Spinal cord (tissue), 10 donors: ENCODE measurements at places on chromosomes 2 and 18. TPM values are rescaled to one million over a fixed set of nuclear protein-coding genes. Genes with fewer than 3 reads are reported as not detected.

The PUS10 gene
- 4.3 TPM for polyA plus RNA-seq

The SGPP2 gene
- polyA plus RNA-seq, result 4.4 TPM

The NOSTRIN gene
- polyA plus RNA-seq, result 16.0 TPM

The MARCO gene
- polyA plus RNA-seq, result 0.29 TPM

The CCBE1 gene
- polyA plus RNA-seq, result 1.8 TPM

- no peaks in the 10 kb centered on the region for H3K27me3 ChIP-seq
- H3K4me3 ChIP-seq, result no peak overlapping the region
- H3K27ac ChIP-seq, result no peak overlapping the region
- no peaks in the 10 kb centered on the region for H3K4me1 ChIP-seq
- DNase-seq, result no peak
Observed at GRCh38 chr2:40395169-40396073, 56.5 kb downstream of the SLC8A1 start.

DNA sequence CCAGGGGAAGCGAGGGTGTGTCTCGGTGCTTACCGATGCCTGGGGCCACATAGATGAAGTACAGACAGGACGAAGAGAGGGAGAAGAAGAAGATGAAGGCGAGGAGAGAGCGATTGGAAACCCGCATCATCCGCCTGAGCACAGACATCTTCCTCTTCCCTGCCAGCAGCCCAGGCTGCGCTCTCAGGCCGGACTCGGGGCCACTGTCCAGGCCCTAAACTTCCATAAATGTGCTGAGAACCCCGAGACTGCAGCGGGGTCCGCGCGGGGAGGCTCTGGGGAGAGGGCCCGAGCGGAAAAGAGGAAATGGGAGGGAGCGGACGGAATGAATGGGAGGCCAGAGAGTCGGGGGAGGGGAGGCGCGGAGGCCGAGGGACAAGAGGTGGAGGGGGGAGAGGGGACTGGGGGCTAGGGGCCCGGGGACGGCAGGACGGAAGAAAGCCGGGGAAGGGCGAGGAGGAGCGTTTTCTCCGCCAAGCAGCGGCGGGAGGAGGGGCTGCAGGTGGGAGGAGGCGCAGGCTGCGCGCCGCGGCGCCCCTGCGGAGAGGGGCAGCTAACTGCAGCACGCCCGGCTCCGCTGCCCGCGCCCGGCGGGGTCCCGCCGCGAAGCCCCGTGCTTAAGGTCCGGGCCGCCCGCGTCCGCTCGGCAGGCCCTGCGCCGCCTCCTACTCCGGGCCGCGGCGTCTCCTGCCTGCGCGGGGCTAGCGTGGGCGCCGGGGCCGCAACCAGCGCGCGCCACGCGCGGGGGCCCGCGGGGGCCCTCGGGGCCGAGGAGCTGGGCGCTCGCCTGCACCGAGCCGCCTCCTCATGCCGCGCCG, at the start of gene B4GALT6:
Gene B4GALT6 (minus strand): TSS at position 303 of the 818 bp plus-strand sequence. CDS start 155 bp downstream, at position 148.
- peak within 1 kb of the TSS; percentile 81 for H3K27ac ChIP-seq
- peak; percentile 47 for DNase-seq
- no peaks in the 10 kb centered on the region for H3K27me3 ChIP-seq

- no peaks in the 10 kb centered on the region for H3K4me1 ChIP-seq
- H3K27ac ChIP-seq, result no peak overlapping the region
- no peak overlapping the region for H3K4me3 ChIP-seq
Observed at GRCh38 chr2:28452534-28453081, 43.3 kb upstream of the PLB1 start.

GRCh38 chr2:56185101-56185581, 1.4 kb downstream of the CCDC85A start:
- no peaks in the 10 kb centered on the region for H3K36me3 ChIP-seq
- H3K27me3 ChIP-seq, result peaks cover 13% of the 10 kb centered on the region
- no peak for DNase-seq
- H3K4me1 ChIP-seq, result peaks cover 23% of the 10 kb centered on the region
- peak overlapping the region; percentile 52 for H3K27ac ChIP-seq
- H3K4me3 ChIP-seq, result peak overlapping the region; percentile 42

GRCh38 chr18:63237881-63238692, 81.5 kb downstream of the BCL2 start:
- peak overlapping the region; percentile 87 for H3K27ac ChIP-seq
- peaks cover 22% of the 10 kb centered on the region for H3K4me1 ChIP-seq
- H3K36me3 ChIP-seq, result no peaks in the 10 kb centered on the region
- no peaks in the 10 kb centered on the region for H3K27me3 ChIP-seq

DNA sequence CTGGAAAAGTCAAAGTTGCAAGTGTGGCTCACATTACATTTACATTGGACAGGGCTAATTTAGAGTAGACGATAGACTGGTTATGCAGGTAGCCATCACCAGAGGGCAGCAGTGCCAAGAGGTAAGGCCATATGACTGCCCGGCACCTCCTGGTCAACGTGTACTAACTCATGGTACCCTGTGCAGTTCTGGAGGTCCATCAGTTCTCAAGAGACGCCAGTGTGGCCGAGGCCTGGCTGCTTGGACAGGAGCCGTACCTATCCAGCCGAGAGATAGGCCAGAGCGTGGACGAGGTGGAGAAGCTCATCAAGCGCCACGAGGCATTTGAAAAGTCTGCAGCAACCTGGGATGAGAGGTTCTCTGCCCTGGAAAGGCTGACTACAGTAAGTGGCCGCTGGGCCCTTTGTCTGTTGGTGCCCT, 65.8 kb upstream of the EML6 start:
- peaks cover 41% of the 10 kb centered on the region for H3K36me3 ChIP-seq
- no peak overlapping the region for H3K4me3 ChIP-seq
- no peaks in the 10 kb centered on the region for H3K27me3 ChIP-seq
- DNase-seq, result no peak
- H3K4me1 ChIP-seq, result peaks cover 8% of the 10 kb centered on the region

GRCh38 chr2:45483997-45484396, 127.1 kb downstream of the SRBD1 start:
- H3K27me3 ChIP-seq, result no peaks in the 10 kb centered on the region
- no peaks in the 10 kb centered on the region for H3K36me3 ChIP-seq
- DNase-seq, result no peak
- no peak overlapping the region for H3K27ac ChIP-seq

- H3K27ac ChIP-seq, result no peak overlapping the region
- H3K4me3 ChIP-seq, result no peak overlapping the region
- no peak for DNase-seq
- no peaks in the 10 kb centered on the region for H3K27me3 ChIP-seq
- peaks cover 8% of the 10 kb centered on the region for H3K4me1 ChIP-seq
- no peaks in the 10 kb centered on the region for H3K36me3 ChIP-seq
Observed at GRCh38 chr2:152549423-152549822, 167.8 kb downstream of the PRPF40A start.

DNA sequence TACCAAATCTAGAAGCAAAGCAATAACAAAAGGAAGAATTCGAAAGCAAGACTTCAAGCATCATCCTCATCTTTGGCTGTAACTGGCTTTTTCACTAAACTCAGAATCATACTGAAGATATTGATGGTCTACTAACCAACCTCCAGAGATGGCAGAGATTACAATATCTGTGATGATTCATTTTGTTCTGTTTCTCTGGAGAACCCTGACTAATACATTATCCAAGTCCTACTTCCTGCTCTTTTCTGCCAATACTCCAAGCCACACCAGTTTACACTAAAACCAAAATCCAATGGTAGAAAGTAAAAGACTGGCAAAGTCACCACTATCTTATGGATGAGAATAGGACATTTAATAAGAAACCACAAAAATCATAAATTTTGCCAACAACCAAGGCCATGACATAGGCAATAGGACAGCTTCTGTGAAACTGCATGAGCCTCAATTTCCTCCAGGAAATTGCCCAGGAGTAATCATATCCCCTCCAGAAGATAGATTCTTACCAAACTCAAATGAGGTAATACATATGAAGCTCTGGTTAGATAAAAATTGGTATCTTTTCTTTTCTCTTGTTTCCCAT, 159.8 kb downstream of the METTL4 start:
- no peak overlapping the region for H3K4me3 ChIP-seq
- no peak for DNase-seq
- H3K27ac ChIP-seq, result no peak overlapping the region
- H3K36me3 ChIP-seq, result no peaks in the 10 kb centered on the region
- no peaks in the 10 kb centered on the region for H3K4me1 ChIP-seq
